Adrenal gland (tissue), 19 donors: ENCODE measurements at places on chromosomes 16 and 17. TPM values are rescaled to one million over a fixed set of nuclear protein-coding genes. Genes with fewer than 3 reads are reported as not detected.
A peak's percentile ranks its signal among the peaks of the same experiment; 100 is the strongest.

- H3K4me3 ChIP-seq = no peak overlapping the region
- H3K27ac ChIP-seq = no peak overlapping the region
- no peaks in the 10 kb centered on the region for H3K36me3 ChIP-seq
These were observed 11.3 kb downstream of the TBX4 start for GRCh38 chr17:61463316-61464129.

GRCh38 chr16:53282975-53283946 lies 151.0 kb upstream of the RBL2 start:
- no peaks in the 10 kb centered on the region for H3K36me3 ChIP-seq
- no peaks in the 10 kb centered on the region for H3K4me1 ChIP-seq
- peak overlapping the region; percentile 70 for H3K27ac ChIP-seq
- no peak for DNase-seq

GRCh38 chr16:49468611-49469310 lies 95.2 kb downstream of the C16orf78 start:
- H3K36me3 ChIP-seq = no peaks in the 10 kb centered on the region
- no peaks in the 10 kb centered on the region for H3K4me1 ChIP-seq
- no peak for DNase-seq
- H3K27me3 ChIP-seq = peaks cover 7% of the 10 kb centered on the region

GRCh38 chr17:56085576-56086267 lies 67.6 kb upstream of the ANKFN1 start:
- H3K4me3 ChIP-seq = no peak overlapping the region
- no peaks in the 10 kb centered on the region for H3K27me3 ChIP-seq
- no peak overlapping the region for H3K27ac ChIP-seq
- H3K36me3 ChIP-seq = no peaks in the 10 kb centered on the region
- no peak for DNase-seq

DNA sequence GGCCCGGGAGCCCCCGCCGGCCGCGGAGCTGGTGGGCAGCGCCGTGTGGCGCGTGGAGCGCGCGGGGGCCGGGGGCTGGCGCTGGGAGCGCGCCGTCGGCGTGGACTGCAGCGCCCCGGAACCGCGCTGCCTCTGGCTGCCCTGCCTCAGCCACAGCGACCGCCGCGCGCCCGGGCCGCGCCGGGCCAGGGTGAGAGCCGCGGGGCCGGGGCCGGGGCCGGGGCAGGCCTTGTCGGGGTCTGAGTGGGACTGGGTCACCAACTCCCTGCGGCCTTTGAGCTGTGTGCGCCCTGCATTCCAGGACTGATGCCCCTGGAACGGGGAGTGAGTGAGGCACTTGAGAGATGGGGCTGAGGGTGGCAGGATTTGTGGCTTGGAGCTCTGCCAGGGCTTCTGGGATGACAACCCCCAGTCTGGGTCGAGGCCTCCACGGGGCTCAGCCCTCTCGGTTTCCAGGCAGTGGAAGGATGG lies 25.7 kb downstream of the ARHGAP23 start:
- H3K36me3 ChIP-seq = no peaks in the 10 kb centered on the region
- peaks cover 21% of the 10 kb centered on the region for H3K4me1 ChIP-seq
- DNase-seq = peak; percentile 70
- no peaks in the 10 kb centered on the region for H3K27me3 ChIP-seq
- H3K27ac ChIP-seq = peak overlapping the region; percentile 73

GRCh38 chr17:65261682-65262636 lies 124.8 kb downstream of the RGS9 start:
- DNase-seq = no peak
- H3K27ac ChIP-seq = no peak overlapping the region
- H3K4me3 ChIP-seq = no peak overlapping the region
- H3K4me1 ChIP-seq = no peaks in the 10 kb centered on the region
- no peaks in the 10 kb centered on the region for H3K27me3 ChIP-seq

DNA sequence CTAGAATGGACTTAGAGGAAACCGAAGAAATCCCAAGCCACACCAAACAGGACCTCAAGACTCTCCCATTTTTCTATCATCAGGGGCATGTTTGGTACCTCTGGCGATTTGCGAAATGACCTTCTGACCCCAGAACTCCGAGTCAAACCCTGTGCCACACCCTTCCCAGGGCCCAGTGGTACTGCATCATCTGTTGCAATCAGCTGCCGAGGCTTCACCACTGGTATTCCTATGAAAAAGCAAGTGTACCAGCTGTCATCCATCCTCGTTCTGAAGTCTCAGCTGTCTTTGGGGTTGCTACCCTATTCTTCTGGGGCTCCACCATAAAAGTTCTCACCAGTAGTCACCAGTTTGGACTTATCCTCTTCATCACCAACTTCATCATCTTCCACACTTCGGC lies 2.3 kb upstream of the RSKR start:
- no peak overlapping the region for H3K4me3 ChIP-seq
- H3K27ac ChIP-seq = no peak overlapping the region
- no peaks in the 10 kb centered on the region for H3K4me1 ChIP-seq
- no peaks in the 10 kb centered on the region for H3K27me3 ChIP-seq

DNA sequence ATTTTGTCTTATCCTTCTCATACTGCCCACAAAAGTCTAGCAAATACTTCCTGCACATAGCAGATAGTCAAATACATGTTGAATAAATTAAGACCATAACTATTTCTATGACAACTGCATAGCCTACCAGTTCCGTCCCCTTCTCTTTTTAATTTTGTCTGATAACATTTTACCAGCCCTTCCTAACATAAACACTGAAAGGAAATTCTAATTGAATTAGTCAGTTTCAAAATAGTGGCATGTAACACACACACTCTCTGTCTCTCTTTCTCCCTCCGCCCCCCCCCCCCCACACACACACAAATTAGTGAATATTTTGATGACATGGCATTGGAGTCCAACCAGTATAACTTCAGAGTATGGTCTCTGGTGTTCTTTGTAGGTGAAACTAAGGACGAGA lies 41.8 kb downstream of the TNRC6C start:
- peaks cover 4% of the 10 kb centered on the region for H3K4me1 ChIP-seq
- no peak overlapping the region for H3K4me3 ChIP-seq
- H3K27ac ChIP-seq = no peak overlapping the region
- no peaks in the 10 kb centered on the region for H3K27me3 ChIP-seq

- peaks cover 5% of the 10 kb centered on the region for H3K36me3 ChIP-seq
- no peaks in the 10 kb centered on the region for H3K27me3 ChIP-seq
- DNase-seq = no peak
- H3K27ac ChIP-seq = no peak within 1 kb of the TSS
- no peak within 1 kb of the TSS for H3K4me3 ChIP-seq
- H3K4me1 ChIP-seq = no peaks in the 10 kb centered on the region
These were observed at the start of gene MYO15A for GRCh38 chr17:18108401-18109312. Gene MYO15A, plus strand, starts transcription at chr17:18108756. Its CDS starts 10,045 bp downstream, at chr17:18118801.

DNA sequence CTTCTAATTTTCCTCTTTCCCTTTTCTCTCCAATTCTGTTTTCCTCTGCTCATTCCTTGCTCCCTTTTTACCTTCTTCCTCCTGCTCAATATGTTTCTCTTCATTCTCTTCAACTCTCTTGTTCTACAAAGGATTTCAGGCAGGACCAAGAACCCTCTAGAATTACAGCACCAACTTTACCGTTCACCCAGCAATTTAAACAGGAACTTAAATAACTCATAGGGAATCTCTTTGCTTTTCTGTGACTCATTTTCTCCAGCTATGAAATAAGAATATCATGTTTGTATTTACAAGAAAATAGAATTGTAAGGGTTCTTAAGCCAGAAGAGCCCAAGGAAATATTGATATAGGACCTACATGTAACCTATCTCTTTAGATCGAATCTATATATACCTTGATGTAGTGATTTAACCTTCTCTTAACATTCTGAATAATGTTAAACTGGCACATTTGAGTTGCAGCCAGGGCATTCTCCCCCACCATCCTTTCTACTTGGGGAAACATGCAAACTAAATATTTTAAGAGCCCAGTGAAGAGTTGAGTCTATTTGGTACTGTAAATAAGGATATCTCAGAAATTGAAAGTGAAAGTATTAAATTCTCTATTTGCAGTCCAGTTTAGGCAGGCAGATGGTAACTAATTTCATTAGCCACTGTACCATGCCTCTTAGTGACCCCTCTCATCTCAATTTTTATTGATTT lies 137.0 kb downstream of the ANKFN1 start:
- no peaks in the 10 kb centered on the region for H3K4me1 ChIP-seq
- no peak for DNase-seq
- no peak overlapping the region for H3K27ac ChIP-seq
- no peaks in the 10 kb centered on the region for H3K36me3 ChIP-seq
- no peaks in the 10 kb centered on the region for H3K27me3 ChIP-seq

DNA sequence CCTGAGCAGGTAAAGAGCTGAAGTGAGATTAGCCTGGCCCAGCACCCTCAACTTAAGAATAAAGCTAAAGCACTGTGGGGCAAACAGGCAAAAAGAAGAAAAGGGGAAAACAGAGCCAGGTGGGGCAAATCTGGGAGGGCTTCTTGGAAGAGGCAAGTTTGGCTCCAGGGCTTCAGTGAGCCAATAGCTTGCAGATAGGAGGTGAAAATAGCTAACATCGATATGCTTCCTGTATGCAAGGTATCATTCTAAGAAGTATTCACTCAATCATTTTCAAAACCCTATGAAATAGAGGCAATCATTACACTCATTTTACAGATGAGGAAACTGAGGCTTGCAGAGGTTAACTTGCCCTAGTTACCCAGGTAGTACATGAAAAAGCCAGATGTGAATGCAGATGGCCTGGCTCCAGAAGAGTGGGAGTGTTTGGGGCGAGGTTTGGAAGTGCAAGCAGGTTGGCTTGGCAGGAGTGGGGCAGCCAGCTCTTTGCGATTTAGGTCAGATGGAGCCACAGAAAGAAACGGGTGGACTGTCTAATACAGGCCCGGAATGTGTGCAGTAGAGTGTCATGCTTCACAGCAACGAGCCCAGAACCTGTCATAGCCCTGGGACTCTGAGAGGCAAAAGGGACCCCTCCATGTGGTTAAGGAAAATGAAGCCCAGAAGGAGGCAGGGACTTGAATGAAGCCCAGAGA lies 5.7 kb downstream of the WNT3 start:
- H3K4me3 ChIP-seq = no peak overlapping the region
- H3K36me3 ChIP-seq = no peaks in the 10 kb centered on the region
- H3K4me1 ChIP-seq = no peaks in the 10 kb centered on the region
- H3K27ac ChIP-seq = no peak overlapping the region
- DNase-seq = no peak
- H3K27me3 ChIP-seq = peaks cover 12% of the 10 kb centered on the region

UNC13D gene
- total RNA-seq = 12.2 TPM
